A549 treated with Mapracorat at 1 μM for 4 hours (cell line): ENCODE measurements at places on chromosomes 1 and 21. TPM values are rescaled to one million over a fixed set of nuclear protein-coding genes. Genes with fewer than 3 reads are reported as not detected.

The KRTAP13-2 gene
- total RNA-seq = not detected in 5 replicates

The AADACL3 gene
- total RNA-seq = not detected in 5 replicates

The TMEM240 gene
- total RNA-seq = 0.24 to 1.1 TPM (median 0.32 TPM) in 5 replicates

The EPHB2 gene
- 32.5 to 44.1 TPM (median 39.5 TPM) in 5 replicates for total RNA-seq

The MMEL1 gene
- total RNA-seq = not detected in 5 replicates

The RNU1-1 gene
- total RNA-seq = not detected in 5 replicates

The RNU1-3 gene
- not detected in 5 replicates for total RNA-seq

The SPRR2E gene
- not detected in 5 replicates for total RNA-seq

The FCER1G gene
- 0.28 to 0.54 TPM (median 0.34 TPM) in 3 of 5 replicates, not detected in the others for total RNA-seq

The AQP10 gene
- total RNA-seq = not detected in 5 replicates
